Stimulated activated CD4-positive, alpha-beta T cell treated with anti-CD3 and anti-CD28 coated beads, TNF-alpha, amount 100 ng/mL, for 4 hours (primary cell): ENCODE measurements at places on chromosomes 11 and 22.

DNA sequence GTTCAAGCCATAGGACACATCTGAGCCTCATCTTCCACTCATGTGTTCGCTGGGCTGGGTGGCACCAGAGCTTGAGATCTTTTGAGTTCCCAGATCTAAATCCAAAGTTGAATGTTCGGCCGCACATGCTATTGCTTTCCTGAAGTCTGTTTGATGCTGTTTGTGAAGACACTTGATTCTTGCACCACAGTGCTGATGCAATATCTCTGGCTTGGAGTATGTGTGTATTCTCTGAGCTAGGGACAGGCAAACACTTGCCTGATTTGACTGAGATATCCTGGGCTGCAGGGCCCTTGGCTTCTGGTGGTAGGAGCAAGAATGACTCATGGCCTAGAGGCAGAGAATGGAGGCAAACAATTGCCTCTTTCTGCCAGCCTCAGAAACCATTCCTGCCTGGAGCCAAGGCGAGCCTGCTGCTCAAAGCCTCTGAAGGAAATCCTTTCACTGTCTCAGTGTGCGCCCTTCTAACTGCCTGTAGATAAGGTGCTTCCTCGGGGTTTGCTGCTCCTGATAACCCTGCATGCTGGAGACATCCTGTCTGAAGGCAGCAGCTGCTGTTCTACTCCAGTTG is 73.0 kb downstream of the CYB5R2 start:
- no peak for DNase-seq

GRCh38 chr11:101091781-101092180 is 37.8 kb downstream of the PGR start:
- DNase-seq, result no peak

- DNase-seq, result no peak
These were observed 137.8 kb downstream of the CSNK2A3 start for GRCh38 chr11:11215058-11215815.

DNA sequence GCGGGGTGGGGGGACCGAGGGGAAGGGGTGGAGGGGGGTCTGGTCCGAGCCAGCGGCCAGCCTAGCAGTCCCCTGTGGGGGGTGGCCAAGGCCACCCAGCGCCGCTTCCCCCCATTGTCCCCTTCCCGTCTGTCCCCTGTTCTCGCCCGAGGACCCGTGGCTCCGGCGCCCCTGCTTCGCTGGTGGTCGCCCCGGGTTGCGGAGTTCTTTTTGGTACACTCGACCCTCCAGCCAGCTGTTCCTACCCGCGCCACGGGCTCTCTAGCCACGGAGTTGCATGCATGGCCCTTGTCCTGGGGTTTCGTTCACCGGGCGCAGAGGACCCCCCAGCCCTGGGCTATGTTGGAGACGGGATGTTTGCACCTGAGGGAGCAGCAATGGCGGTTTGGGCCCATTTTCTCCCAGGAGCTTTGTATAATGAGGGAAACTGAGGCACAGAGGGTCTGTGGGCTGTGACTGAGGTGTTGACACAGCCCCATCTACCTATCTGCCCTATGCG is 489 bp downstream of the RNF214 start:
- no peak for DNase-seq

DNA sequence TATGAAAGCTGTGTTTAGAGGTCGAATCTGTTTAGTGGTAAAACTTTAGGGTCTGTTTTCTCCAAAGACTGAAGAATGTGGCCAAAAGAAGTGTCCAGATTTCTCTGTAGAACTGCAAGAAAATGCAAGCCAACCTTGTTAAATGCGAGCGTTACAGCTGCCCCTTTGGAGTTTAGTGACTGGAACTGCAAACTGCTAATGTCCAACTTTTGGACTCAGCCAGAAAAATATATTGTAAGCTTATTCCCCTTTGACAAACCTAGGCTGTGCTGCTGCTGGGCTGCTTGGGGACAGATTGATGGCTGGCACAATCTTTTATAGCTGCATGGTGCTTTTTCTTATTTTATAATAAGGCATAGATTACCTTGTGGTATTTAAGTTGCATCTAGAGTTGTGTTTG is 3.9 kb downstream of the TEAD1 start:
- DNase-seq, result no peak

- DNase-seq, result no peak
These were observed 33.7 kb upstream of the MPPED1 start for GRCh38 chr22:43377896-43378704.

DNA sequence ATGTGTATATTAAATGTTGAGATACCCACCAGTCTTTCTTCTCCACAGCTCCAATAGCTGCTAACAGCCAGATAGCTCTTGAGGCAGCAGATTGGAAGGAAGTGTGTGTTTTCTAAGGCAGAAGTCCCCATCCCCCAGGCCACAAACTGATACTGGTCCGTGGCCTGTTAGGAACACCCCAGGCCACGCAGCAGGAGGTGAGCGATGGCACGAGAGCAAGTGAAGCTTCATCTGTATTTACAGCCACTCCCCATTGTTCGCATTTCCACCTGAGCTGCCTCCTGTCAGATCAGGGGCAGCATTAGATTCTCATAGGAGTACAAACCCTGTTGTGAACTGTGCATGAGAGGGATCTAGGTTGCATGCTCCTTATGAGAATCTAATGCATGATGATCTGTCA is 12.7 kb downstream of the CCDC73 start:
- DNase-seq, result no peak
